ENCODE measurements at places on chromosomes 7 and 10.

- DNase-seq: no peak
Measured at GRCh38 chr7:158471716-158472115, 115.9 kb downstream of the PTPRN2 start.

DNA sequence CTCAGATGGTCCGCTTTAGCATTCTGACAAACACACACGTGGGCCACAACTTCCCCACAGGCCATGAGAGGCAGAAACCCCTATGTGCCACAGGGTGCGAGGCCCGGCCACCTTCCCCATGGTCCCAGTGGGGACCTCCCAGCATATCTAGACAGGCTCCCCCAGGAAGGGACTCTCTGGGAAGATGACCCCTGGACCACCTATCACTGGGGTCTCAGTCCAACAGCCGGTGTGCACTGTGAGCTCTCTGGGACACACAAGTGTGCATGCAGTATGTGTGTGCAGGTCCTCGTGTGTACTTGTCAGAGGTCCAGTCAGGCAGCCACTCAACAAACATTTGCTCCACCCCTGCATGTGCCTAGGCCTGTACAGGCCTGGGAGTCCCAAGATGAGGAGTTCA lies 18.7 kb downstream of the GRID1 start:
- no peak for DNase-seq

GRCh38 chr10:117431160-117431559 lies 55.9 kb upstream of the PDZD8 start:
- DNase-seq: no peak

DNA sequence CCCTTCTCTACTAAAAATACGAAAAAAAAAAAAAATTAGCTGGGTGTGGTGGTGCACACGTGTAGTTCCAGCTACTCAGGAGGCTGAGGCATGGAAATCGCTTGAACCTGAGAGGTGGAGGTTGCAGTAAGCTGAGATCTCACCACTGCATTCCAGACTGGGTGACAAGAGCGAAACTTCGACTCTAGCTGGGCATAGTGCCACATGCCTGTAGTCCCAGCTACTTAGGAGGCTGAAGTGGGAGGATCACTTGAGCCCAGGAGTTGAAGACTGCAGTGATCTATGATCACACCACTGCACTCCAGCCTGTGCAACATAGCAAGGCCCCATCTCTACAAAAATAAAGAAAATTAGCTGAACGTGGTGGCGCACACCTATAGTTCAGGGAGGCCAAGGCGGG lies 1.2 kb upstream of the SPACDR start:
- DNase-seq: no peak

DNA sequence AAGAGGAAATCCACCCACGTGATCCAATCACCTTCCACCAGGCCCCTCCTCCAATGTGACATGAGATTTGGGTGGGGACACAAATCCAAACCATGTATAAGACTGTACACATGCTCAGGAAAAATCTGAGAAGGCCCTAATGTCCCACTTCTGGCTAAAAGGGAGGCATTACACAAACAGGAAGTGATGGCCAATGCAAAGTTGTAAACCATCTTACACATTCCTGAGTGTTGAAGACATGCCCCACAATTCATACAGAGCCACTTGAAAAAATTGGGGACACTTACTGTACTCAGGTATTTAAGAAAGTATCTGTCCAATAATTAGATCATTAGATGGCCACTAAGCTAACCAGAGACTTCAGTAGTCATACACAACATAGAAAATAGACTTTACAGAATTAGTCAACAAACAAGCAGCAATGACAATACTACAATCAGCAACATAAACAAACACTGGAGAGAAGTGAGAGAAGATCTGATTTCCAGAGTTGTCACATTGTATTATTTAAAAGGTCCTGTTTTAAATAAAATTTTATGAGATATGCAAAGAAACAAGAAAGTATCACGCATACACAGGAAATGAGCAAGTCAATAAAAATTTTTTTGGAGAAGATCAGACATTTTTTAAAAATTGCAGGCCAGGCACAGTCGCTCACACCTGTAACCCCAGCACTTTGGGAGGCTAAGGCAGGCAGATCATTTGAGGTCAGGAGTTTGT lies 143.3 kb downstream of the DGKI start:
- no peak for DNase-seq

DNA sequence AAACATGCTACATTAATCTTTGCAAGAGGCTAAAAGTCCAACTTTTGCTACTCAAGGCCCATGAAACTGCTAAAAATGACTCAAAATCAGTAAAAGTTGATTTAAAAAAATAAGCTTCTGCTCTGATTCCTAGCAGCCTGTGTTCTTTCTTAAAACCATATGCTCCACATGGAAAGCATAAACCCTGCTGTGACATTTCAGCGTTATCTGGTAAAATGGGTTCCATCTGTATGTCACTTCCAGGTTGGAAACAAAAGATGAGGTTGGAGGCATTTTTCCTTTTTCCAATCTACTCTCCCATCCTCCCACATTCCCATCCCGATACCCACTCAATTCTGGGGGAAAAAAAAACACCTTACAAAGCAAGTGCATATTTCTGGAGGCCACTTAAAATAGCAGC lies 439.5 kb downstream of the NEBL start:
- peak; percentile 15 for DNase-seq

DNA sequence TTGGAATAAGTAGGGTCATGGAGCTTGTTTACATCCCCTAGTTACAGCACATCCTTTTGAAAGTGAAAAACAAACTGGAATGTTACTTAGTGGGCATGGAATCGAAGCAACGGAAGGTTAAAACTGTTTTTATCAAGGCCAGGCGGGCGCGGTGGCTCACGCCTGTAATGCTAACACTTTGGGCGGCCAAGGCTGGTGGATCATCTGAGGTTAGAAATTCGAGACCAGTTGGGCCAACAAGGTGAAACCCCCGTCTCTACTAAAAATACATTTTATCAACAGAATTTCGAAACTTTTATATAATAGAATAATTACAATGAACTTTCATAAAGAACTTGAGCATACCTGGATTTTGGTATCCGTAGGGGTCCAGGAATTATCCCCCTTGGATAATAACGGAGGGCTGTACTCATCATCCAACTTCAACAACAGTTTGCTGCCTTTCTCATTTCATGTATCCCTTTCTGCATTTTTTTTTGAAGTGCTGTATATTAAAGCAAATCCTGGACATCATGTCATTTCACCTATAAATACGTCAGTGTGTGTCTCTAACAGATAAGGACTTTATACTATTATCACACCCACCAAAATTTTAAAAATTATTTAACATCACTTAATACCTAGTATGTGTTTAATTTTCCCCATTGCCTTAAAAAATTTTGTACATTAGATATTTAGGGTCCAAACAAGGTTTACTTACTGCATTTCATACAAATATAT lies 1.3 kb upstream of the TMED4 start:
- DNase-seq: no peak

- no peak for DNase-seq
Measured at GRCh38 chr7:138957753-138958390, 23.3 kb downstream of the KIAA1549 start.

DNA sequence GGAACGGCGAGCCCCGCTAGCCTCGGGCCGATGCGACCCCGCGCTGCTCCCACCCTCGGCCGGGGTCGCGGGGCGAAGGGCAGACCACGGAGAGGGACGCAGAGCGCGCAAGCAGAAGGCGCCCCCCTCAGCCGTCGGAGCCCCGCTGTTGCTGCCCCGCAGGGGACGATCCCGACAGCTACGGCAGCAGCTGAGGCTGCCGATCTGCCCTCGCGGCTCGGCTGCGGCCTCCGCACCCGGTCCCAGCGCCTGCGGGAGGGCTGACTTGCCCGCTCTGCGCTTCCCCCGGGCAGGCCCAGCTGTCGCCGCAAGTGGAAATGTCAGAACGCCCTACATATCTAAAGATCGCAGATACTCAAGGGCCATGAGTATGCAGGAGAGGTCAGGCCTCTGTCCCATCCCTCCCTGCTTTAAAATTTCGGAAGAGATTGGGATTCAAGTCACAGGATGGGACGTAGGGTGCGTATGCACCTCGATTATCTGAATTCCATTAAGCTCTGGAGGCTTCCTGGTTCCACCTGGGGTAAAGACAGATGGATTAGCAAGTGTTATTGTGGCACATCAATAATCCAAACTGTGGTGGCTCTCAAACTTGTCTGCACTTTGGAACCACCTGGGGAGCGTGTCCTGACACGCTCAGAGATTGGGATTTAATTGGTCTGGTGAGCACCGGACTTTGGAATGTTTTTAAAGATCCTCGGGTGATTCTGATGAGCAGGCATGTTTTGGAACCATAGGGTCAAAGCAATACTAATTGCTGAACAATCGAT lies at the start of gene CRPPA:
Gene CRPPA (minus strand): TSS at position 206 of the 770 bp plus-strand sequence. CDS start 216 bp downstream, outside the sequence.
- peak; percentile 42 for DNase-seq

- DNase-seq: no peak
Measured at GRCh38 chr7:28544453-28545117, 132.3 kb downstream of the CREB5 start.

GRCh38 chr10:78002541-78003288 lies 26.6 kb downstream of the POLR3A start:
- DNase-seq: no peak

GRCh38 chr7:35716038-35716803 lies 21.3 kb upstream of the HERPUD2 start:
- peak; percentile 81 for DNase-seq

DNA sequence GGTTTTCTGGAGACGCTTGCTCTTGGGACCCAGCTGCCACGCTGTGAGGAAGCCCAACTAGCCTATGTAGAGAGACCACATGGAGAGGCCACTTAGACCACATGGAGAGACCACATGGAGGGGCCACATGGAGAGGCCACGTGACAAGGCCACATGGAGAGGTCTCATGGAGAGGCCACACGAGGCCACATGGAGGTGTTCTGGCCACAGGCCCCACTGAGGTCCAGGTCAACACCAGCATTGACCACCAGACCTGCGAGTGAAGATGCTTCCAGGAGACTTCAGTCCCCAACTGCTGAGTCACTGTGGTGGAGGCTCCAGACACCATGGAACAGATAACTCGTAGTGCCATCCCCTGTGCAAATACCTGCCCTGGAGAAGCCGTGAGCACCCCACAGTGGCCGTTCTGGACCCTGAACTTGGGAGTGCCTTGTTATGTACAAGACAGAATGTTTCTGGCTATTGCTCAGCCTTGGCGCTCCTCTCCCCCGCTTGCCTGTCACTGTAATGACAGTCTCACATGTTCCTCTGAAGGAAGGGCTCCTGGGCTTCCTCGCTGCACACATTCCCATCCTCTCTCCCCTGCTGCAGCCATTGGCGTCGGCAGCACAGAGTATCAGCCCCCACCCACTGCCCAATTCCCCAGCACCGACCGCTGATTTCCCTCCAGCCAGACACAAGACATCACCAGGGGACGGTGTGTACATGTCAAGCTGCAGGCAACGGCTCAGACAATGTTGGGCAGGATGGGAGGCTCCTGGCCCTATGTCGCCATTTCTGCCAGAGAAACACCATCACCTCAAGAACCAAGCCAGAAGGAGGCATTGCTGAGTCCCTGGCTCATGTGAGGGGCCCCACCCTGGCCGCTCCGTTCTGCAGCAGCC lies 49.0 kb upstream of the TNRC18 start:
- DNase-seq: no peak

- no peak for DNase-seq
Measured at GRCh38 chr7:22730921-22731654, 4.1 kb downstream of the IL6 start.

GRCh38 chr10:77328272-77328816 lies 309.3 kb downstream of the KCNMA1 start:
- no peak for DNase-seq

DNA sequence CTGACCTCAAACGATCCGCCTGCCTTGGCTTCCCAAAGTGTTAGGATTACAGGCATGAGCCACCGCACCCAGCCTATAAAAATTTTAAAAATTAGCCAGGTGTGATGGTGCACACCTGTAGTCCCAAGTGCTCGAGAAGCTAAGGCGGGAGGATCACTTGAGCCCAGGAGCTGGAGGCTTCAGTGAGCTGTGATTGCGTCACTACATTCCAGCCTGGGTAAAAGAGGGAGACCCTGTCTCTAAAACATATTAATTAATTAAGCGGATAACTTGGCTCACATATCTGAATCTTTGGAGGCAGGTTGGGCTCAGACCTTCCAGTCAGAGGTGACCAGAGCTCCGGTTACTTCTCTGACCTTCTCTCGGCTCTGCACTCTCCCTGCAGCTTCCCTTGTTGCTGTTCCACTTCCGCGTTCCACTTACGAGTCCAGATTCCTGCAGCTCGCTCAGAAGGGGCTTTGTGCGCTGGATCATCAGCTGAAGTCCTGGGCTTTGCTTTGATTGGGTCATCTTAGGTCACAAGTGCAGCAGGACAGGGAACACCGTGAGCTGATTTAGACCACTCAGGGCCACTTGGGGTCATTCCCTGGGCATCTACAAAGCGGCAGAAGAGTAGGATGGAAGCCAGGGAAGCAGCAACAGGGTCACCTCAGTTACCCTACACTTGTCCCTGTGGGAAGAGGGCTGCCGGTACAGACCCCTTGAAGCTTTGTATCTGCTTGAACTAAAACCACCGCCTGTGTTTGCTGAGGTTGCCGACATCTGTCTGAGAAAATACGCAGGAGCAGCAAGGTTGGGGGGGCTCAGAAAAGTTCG lies 2.0 kb upstream of the ARPC1B start:
- DNase-seq: peak; percentile 24

DNA sequence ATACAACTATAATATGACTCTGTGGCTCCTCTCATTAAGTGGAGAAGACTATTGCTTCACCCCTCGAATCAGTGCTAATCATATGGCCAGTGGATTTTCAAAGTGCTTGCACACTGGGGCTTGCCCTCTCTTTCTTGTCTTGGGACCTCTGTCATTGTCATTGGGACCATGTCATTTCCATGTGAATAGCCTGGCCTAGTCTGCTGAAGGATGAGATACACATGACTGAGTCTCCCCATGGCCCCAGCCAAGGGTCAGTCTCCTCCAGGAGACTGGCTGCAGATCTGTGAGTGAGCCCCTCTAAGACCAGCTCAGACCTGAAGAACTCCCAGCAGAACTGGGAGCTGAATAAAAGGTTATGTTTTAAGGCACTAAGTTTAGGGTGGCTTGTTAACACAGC lies 39.5 kb downstream of the PKD1L1 start:
- DNase-seq: no peak

- no peak for DNase-seq
Measured at GRCh38 chr10:35364808-35365207, 28.5 kb downstream of the CCNY start.

GRCh38 chr7:116679500-116679899 lies 7.5 kb downstream of the MET start:
- DNase-seq: no peak

DNA sequence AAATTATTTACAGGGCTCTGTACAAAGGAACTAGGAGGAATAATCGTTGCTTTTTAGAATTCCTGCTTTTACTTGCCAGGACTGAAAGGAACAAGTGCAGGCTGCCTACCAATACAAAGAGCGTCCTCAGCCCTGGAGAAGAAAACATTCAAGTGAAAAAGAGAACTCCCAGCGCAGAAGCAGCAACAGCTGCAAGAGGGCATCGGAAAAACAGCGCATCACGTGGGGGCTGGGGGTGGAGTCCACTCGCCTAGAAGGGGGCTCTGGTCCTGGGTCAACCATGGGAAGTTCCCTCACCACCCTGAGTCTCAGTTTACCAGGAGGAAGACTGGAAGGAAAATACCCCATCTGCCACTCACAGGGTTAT lies 385 bp upstream of the C10orf90 start:
- peak; percentile 8 for DNase-seq

GRCh38 chr10:110149259-110149658 lies 58.1 kb upstream of the MXI1 start:
- no peak for DNase-seq

Measured in cerebellar cortex (tissue), 1 donor.